Central memory CD4-positive, alpha-beta T cell (primary cell): ENCODE measurements at places on chromosomes 2 and 18.

- DNase-seq: no peak
Measured at GRCh38 chr18:70462078-70462439, 173.2 kb downstream of the SOCS6 start.

- no peak for DNase-seq
Measured at GRCh38 chr18:68713131-68713530, 1.8 kb downstream of the TMX3 start.

DNA sequence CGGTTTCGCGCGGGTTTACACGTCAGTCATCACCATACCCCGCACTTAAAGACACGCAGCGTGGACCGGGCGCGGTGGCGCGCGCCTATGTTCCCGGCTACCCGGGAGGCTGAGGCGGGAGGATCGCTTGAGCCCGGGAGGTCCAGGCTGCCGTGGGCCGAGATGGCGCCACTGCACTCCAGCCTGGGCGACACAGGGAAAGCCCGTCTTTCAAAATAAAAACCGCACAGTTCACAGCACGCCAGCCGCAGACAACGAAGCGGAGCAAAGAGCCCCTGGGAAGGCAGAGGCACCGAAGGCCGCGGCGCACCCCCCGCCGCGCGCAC is 328 bp downstream of the DTYMK start:
- DNase-seq: no peak

- no peak for DNase-seq
Measured at GRCh38 chr2:157184161-157184895, 73.2 kb upstream of the GALNT5 start.

- no peak for DNase-seq
Measured at GRCh38 chr2:228847684-228848083, 423.4 kb downstream of the PID1 start.

DNA sequence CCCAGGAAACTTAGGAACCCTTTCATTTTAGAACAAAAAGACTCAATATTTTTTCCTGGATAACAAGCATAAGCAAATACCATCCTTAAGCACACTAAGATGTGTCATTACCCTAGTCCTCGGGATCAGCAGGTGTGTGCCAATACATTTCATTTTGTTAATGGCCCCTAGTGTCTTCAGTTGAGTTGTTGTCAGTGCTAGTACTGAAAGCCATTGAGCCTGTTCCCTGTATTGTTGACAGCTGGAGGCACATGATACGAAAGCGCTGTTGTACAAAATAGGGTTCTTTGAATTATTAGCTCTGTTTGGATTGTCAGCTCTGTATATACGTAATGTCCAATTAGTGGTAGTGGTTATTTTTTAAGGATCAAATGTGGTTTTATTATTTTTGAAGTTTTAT is 29.5 kb downstream of the VAPA start:
- no peak for DNase-seq

DNA sequence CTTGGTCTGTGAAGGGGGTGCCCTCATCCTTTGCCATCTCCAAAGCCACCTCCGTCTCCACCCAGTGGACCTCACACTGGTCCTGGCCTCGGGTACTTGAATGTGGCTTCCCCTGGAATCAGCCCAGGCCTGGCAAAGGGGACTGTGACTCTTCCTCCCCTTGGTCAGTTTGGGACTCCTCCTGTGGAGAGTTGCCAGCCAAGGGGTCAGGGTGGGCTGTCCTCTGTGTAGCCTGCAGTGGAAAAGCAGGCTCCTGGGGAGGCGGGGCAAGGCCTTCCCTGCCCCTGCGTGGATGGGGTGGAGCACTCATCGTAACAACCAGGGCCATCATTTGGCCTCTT is 59.8 kb downstream of the INHBB start:
- no peak for DNase-seq

DNA sequence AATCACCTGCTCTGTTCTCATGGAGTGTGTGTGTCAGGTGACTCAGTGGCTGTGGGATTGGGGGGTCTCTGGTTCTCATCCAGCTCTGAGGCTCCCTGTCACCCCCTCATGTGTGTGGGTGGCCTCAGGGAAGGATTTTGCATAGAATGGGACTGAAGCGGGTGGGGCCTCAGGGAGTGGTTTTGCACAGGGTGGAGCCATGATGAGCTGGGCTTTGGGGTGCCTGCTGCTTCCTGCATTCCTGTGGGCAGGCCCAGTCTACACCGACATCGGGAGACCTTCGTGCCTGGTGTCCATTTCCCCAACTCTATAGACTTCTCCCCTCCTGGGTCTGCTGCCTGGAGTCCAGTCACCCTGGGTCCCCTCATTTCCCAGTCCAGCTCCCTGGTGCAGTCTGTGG is 59.7 kb downstream of the VAPA start:
- DNase-seq: no peak

DNA sequence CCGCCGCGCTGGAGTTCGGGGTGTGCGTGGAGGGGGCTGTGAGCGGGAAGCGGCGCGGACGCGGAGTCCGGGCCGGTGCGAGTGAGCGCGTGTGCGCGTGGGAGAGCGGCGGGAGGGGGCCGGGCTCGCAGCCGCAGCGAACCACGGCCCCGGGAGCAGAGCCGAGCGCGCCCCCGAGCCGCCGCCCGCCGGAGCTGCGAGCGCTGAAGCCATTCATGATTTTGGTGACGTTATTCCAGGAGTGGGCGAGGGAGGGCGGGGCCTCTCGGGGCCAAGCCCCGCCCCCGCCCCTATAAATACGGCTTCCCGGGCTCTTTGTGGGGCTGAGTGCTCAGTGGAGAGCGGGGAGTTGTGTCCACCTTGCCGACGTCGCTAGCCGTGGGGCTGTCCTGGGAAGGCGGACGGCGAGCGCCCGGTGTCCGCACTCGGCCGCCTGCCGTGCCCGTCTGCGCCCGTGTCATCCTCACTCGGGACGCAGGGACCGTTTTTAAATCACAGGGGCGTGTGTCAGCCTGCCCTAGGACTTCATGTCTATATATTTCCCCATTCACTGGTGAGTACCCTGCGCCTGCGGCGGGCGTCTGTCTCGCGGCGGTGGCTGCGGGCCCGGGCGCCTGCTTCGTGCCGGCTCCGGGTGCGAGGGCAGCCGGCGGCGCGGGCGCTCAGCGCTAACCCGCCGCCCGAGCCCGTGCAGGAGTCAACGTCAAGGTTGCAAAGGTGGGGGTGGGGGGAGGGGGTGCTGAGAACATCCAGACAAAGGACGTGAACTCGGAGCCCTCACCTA is at the start of gene LBH:
Gene LBH (plus strand): TSS at position 323 of the 784 bp plus-strand sequence. CDS start 205 bp downstream, at position 528.
- DNase-seq: peak; percentile 86

DNA sequence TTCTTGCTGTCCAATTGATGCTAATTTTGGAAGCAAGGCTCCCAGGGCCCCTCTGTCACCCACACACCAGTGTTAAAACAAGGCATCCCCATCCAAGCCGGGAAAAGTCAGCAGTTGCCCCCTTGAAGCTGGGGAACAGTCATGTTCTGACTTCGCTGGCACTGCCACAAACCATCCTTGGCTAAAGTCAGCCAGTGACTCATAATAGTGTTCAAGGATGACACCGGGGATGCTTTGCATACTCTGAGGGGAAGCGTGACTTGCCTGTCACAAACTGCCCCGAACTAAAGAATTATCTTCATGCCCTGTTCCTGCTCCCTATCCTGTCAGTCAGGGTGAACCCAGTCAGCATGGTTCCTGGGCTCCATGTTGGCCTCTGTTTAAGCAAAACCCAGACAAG is 37.0 kb downstream of the TGFA start:
- DNase-seq: no peak

DNA sequence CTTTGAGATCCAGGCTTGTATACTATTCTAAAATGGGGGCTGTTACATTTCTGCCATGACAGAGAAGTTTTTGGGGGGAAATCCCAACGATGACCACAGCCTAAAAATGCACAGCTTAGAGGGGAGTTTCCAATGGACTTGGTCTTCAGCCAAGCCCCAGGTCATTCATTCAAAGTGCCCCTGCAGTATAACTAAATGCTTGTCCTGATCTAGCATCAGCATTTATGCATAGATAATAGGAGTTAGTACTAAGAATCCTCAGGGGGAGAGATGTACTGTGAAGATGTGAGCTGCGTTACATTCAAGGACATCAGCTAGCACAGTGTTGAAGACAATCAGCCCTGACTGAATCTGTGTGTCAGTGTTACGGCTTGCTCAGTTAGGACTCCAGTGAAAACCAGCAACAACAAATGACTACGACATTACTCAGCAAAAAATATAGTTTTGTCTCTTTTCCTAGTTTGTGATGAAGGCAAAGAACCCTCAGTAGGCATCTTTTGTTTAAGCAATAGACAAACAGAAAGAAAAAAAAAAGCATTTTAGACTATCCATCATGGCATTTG is 160.9 kb downstream of the ZEB2 start:
- DNase-seq: no peak

DNA sequence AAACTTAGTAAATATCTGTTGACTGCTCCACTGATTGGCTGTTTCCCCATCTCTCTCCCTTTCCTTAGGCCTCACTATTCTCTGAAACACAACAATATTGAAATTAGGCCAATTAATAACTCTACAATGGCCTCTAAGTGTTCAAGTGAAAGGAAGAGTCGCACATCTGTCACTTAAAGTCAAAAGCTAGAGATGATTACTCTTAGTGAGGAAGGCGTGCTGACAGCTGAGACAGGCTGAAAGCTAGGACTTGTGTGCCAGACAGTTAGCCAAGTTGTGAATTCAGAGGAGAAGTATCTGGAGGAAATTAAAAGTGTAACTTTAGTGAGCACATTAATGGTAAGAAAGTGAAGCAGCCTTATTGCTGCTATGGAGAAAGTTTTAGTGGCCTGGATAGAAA is 48.4 kb downstream of the PLEK start:
- no peak for DNase-seq
